ENCODE measurements at places on chromosomes 5 and 9.

GRCh38 chr9:96567203-96567700, 52.4 kb downstream of the CDC14B start:
- no peak for DNase-seq

GRCh38 chr5:118336468-118336867, 651.9 kb downstream of the DTWD2 start:
- no peak for DNase-seq

- no peak for DNase-seq
Measured at GRCh38 chr5:96734871-96735325, 72.7 kb downstream of the CAST start.

- DNase-seq = peak; percentile 58
Measured at GRCh38 chr5:134125039-134126015, 10.8 kb downstream of the TCF7 start.

DNA sequence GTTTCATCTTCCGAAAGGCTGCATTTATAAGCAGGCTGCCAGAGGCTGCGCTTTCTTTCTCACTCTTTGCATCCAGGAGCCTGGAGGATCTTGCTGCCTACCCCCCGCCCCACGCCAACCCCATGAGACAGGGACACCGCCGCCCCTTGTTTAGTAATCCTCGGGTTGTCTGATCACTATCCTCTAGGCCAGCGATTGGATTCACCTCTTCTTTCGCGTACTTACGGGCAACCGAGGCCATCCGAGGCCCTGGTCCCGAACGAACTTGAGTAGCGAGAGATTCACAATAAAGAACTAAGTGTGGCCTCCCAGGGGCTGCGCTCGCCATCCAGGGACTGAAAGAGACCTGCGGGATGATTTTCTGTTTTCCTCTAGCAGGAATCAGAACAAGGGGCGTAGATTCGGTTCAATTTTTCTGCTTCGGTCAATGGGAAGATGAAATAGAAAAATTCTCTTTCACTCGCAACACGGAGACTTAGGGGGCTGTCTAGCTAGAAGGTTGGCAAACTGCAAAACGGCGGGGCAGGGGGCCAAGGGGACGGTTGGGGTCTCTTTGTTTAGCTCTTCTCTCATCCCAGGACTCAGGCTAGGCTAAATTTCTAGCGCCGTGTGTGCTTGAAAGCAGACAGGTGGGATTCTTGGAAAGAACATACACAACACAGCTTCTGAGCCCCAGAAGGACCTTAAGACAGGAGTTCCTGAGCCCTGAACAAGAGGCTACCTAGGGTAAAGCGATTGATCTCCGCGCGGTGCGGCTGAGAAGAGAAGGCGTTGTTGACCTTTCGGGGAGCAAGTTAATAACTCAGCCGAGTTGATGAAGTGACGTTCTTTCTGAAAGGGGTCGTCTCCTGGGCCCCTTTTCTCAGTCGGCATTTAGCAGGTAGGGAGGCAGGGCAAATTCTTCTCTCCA, 5.8 kb upstream of the ISL1 start:
- no peak for DNase-seq

- no peak for DNase-seq
Measured at GRCh38 chr9:86547571-86547970, 193.4 kb upstream of the TUT7 start.

- DNase-seq = no peak
Measured at GRCh38 chr5:8114597-8115266, 245.8 kb downstream of the MTRR start.

- no peak for DNase-seq
Measured at GRCh38 chr5:158194561-158194976, 335.6 kb upstream of the CLINT1 start.

GRCh38 chr5:134242146-134242545, 16.3 kb upstream of the PPP2CA start:
- DNase-seq = no peak

- no peak for DNase-seq
Measured at GRCh38 chr5:982377-983237, 26.0 kb upstream of the NKD2 start.

- no peak for DNase-seq
Measured at GRCh38 chr5:16521521-16522483, 56.2 kb upstream of the ZNF622 start.

DNA sequence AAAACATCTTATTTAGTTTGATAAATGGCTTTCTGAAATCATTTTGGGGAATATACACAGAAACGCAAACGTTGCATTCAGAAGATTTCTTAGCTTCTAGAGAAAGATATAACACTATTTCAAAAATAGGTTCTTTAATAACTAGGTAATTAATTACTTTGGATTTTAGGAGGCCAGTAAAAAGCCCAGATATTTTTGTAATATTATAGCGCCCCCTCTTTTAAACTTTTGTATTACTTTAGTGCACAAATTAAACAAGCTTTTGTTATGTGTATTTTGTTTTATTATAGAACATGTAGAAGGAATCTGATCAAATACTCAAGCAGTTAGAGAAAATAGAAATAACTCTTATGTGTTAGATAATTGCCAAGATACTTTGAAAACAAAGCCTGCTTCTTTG, 57.7 kb downstream of the COMMD10 start:
- no peak for DNase-seq

DNA sequence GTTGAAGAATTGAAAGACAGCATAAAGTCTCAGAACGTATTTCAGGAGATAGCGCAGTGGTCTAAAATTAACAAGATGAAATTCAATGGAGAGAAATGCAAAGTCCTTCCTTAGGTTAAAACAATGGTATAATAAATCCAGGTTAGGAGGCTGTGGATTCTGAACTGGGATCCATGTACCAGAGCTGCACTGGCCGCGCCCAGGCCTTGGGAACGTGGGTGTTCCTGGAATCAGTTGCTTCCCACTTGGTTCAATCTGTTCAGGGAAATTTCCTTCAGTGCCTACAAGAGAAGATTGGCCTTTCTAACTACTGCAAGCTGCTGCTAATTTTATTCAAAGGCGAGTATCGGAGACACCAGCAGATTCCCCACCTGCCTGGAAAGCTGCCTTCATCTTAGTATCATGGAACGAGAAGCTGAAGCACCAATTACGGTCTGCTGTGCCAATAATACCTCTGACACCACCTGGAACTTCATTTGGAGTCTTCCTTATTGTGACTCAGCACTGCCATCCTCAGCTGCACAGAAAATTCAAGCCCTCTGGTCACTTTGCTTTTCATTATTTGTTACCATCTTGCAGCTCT, 14.3 kb upstream of the CTNND2 start:
- no peak for DNase-seq

DNA sequence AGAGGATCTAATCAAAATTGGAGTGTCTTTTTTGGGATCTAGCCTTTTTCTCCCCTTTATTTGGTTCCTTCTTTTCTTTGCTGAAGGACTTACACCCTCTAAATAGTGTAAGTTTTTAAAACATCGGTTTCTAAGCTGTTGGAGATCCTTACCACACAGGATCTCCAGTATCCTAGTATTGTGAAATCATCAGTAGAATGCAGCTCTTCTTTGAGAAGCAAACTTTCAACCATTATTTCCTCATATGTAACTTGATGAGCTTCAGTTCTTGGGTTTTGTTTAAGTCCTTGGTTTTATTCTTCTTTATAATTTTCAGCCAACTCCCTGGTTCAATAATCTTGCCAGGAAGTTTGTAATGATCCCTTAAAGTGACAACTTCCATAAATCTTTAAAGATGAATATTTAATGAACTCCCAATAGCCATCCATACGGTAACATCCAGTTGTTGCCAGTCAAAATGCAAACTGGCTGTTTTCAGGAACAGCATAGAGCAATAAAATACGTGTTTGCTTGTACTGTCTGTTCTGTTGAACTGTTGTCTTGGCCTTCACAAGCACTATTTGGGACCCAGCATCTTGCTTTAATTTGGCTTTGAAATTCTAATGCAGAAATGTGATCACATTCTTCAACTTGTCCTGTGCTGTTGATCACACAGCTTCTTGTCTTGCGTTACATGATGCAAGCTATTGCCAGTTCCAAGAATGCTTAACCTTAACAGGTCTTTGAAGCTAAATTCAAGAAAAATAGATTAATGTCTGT, 34.8 kb upstream of the TTC23L start:
- no peak for DNase-seq

DNA sequence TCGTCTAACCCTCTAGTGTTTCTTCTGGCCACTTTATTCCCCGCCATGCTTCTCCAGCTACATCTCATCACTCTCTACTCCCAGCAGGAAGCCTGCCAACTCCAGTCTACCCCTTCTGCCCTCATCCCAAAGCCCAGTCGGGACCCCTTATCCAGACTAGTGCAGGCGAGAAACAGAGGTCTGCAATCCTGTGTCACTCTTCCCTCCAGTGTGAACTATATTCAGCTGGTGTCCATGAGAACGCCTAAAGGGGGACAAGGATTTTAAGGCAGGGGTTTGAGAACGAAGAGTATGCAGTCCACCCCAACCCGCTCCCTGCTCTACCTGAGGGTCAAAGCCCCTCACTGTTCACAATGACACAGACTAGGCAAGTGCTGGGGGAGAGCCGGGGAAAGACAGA, 41.7 kb upstream of the GABRP start:
- no peak for DNase-seq

- no peak for DNase-seq
Measured at GRCh38 chr9:14888272-14888671, 22.0 kb downstream of the FREM1 start.

GRCh38 chr9:124594673-124595072, 87.5 kb upstream of the NR5A1 start:
- DNase-seq = no peak

- DNase-seq = no peak
Measured at GRCh38 chr5:176388003-176388443, 375 bp downstream of the NOP16 start.

DNA sequence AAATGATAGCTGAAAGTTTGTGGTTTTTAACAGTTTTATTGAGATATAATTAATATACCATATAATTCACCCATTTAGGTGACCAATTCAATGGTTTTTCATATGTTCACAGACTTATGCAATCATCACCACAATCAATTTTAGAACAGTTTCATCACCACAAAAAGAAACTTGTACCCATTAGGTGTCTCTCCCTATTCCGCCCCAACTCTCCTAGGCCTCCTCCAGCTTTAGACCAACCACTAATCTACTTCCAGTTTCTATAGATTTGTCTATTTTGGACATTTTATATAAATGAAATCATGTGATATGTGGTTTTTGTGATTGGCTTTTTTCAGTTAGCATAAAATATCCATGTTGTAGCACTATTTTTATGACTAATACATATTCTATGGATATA, 38.6 kb downstream of the YTHDC2 start:
- DNase-seq = no peak

GRCh38 chr9:122158202-122158601, 1.4 kb downstream of the NDUFA8 start:
- peak; percentile 33 for DNase-seq

DNA sequence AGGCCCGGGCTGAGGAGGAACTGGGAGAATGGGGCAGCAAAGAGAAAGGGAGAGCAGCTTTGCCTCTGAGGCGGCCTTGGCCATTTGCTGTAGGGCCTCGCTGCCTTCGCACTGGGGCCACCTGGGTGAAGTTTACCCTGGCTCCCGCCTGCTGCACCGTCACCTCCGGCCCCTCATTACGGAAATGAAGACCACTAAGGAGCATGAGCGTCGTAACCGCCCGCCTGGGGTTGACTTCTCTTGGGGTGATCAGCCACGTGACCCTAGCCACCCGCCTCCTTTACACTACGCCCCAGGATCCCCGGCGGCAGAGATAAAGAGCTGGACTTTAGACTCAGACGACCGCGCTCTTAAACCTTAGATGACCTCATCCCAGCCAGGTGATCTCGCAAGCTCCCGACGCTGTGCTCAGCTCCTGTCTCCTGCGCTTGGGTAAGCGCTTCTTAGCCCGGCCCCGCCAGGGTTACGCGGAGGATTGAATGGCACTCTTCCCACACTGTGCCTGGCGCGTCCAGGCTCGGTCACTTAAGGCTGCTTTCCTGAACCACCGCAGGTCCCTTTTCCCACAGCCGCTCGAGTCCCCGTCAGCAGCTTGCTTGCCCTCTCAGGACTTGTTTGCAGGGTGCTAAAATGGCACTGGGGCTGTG, 107.9 kb upstream of the LARP1 start:
- DNase-seq = peak; percentile 42

- DNase-seq = no peak
Measured at GRCh38 chr9:16152276-16153101, 599.6 kb downstream of the CCDC171 start.

DNA sequence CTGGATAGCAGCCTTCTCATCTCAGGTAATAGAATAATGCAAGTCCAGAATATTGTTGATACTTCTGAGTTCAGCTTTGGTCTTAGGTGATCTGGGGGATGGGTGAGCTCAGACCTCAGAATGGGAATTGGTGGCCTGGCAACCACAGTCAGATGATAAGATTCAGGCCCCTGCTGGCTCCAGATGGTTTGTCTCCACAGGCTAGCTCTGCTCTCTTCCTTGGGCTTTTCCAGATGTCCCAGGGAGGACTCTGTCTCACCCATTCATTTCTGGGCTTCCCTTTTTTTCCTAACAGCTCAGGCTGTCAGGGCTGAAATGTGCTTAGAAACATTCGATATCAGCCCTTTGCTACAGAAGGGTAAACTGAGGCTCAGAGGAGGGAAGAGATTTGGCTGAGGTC, 17.6 kb upstream of the TNFSF15 start:
- DNase-seq = no peak

DNA sequence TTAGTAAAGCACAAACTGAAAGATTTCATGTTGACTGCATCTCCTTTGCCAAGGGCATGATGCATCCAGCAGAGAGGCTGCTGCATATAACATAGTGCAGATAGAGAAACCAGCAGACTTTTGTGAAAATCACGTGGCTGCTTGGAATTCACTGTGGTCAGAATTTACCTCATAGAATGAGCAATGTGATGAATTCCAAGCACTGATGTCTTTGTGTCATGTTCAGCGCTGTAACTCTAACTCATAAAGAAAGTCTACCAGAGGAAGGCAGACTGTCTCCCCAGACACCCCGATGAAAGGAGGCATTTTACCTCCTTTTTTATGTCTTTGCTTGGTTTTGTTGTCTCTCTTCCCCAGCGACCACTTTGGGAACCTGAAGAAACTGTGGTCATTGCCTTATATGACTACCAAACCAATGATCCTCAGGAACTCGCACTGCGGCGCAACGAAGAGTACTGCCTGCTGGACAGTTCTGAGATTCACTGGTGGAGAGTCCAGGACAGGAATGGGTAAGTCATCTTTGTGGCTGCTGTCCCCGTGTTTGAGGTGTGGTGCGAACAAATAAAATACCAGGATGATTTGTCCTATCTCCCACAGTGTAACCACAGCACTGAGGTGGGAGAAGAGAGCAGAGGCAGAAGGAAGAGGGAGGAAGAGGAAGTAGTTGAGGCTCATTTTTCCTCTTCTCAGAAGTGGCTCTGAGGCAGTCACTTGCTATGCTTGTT, 42.0 kb downstream of the ITK start:
- DNase-seq = peak; percentile 84

GRCh38 chr9:98372077-98372836, 116.8 kb upstream of the TBC1D2 start:
- no peak for DNase-seq

GRCh38 chr5:18354828-18355227, 720.6 kb downstream of the TAF11L14 start:
- no peak for DNase-seq

GRCh38 chr9:105911104-105911911, 217.0 kb downstream of the TMEM38B start:
- DNase-seq = no peak
